ENCODE measurements at places on chromosomes 6 and 20. TPM values are rescaled to one million over a fixed set of nuclear protein-coding genes. Genes with fewer than 3 reads are reported as not detected.

DNA sequence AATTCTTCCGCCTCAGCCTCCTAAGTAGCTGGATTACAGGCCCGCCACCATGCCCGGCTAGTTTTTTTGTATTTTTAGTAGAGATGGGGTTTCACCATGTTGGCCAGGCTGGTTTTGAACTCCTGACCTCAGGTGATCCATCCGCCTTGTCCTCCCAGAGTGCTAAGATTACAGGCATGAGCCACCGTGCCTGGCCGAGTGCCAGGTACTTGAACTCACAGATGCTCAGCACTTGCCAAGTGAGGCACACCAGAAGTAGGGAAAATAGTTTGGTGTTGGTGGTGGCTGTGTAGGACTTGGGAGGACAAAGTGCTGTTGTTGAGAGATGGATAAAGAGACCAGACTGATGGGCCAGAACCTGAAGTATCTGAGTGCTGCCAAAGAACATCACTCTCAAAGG lies 40.0 kb upstream of the MBOAT1 start:
- no peak for DNase-seq

DNA sequence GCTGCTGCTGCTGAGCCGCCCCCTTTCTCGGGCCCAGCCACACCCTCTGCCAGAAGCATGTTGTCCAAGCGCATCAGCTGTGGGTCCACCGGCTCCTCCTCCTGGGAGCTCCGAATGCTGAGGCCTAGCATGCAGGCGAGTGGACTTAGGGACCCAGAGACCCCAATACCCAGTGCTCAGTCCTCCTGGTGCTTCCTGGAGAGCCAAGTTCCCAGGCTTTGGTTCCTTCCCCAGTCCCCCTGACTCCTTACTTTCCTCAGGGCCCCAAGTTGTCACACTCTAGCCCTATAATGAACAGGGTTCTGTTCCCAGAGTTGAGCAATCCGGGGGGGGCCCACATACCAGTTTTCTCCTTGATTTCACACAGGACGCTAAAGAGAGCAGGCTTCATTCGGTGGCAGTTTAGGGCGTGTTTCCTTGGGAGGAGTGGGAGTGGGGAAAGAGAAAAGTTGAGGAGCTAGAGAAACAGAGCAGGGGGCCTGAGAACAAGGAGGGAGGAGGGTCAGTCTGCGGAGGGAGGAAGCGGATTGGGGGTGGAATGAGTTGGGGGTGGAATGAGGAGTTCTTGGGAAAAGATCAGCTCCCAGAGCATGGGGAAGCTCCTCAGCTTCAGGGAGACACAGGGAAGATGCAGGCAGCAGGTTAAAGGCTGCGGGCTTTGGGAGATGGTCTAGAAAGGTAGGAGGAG lies 1.5 kb downstream of the PBX2 start:
- DNase-seq, result peak; percentile 58

GRCh38 chr6:39065561-39065960 lies 17.0 kb downstream of the GLP1R start:
- no peak for DNase-seq

- no peak for DNase-seq
These were observed 15.7 kb downstream of the FAM8A1 start for GRCh38 chr6:17615794-17616193.

The IL17A gene
- total RNA-seq, result not detected

The PRSS35 gene
- total RNA-seq, result not detected

The GHRH gene
- not detected for total RNA-seq

Measured in natural killer cell treated with Interleukin-12 subunit alpha and Interleukin-12 subunit beta and Interleukin-15 and Interleukin-18, amount 100 ng/mL, for 72 hours (primary cell).